Cortex of kidney (tissue), 1 donor: ENCODE measurements at places on chromosomes 2 and 18.

GRCh38 chr2:2757764-2758163, 426.7 kb upstream of the MYT1L start:
- no peak for DNase-seq

- DNase-seq: no peak
Observed at GRCh38 chr18:67001052-67001451, 397.2 kb upstream of the CDH19 start.

- DNase-seq: no peak
Observed at GRCh38 chr2:168054657-168055056, 192.7 kb downstream of the STK39 start.

- no peak for DNase-seq
Observed at GRCh38 chr2:236691799-236692167, 122.2 kb downstream of the ACKR3 start.

DNA sequence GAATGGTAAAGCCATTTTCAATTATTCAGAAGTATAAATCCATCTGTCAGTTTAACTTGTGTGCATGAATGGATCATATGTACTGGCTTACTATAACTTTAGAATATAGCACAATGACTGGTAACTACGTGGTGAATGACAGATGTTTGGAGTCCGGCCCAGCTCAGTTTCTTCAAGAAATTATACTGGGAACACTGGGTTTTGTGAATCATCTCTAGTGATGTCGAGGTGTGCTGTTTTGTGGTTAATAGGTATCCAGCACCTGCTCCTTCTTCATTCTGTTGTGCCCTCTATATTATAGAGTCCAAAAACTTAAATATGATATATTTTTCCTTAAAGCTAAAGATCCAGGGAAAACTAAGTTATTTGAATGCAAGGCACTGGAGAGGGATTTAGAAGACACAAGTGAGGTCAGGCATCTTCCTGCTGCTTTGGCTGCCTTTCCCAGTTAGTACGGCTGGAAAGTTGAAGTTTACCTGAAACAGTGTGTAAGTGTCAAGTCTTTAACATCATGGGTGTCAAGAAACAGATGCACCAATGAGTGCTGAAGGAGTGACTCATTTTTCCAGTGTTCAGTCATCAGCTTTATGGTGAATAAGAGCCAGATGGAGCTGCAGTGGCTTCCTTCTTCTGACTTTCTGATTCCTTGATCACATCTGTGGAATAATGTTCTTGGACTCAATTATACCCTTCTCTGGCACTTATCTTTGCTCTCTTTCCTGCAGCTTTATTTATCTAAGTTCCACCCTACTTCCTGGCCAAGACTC, 1079.5 kb upstream of the CELF4 start:
- DNase-seq: no peak

- DNase-seq: no peak
Observed at GRCh38 chr18:61459896-61460648, 126.8 kb downstream of the CDH20 start.

- no peak for DNase-seq
Observed at GRCh38 chr2:48406794-48407349, 123.1 kb upstream of the STON1 start.

DNA sequence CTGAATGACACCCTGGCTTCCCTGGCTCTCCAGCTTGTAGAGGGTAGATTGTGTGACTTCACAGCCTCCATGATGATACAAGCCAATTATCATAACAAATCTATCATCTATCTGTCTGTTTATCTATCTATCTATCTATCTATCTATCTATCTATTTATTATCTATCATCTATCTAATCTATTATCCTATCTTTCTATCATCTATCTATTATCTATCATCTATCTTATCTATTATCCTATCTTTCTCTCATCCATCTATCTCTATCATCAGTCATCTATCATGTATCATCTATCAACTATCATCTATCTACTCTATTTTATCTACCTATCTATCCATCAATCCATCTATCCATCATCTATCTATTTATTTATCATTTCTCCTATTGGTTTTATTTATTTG, 361.8 kb downstream of the RNF144A start:
- no peak for DNase-seq

- DNase-seq: no peak
Observed at GRCh38 chr2:100801402-100801801, 18.5 kb upstream of the NPAS2 start.

DNA sequence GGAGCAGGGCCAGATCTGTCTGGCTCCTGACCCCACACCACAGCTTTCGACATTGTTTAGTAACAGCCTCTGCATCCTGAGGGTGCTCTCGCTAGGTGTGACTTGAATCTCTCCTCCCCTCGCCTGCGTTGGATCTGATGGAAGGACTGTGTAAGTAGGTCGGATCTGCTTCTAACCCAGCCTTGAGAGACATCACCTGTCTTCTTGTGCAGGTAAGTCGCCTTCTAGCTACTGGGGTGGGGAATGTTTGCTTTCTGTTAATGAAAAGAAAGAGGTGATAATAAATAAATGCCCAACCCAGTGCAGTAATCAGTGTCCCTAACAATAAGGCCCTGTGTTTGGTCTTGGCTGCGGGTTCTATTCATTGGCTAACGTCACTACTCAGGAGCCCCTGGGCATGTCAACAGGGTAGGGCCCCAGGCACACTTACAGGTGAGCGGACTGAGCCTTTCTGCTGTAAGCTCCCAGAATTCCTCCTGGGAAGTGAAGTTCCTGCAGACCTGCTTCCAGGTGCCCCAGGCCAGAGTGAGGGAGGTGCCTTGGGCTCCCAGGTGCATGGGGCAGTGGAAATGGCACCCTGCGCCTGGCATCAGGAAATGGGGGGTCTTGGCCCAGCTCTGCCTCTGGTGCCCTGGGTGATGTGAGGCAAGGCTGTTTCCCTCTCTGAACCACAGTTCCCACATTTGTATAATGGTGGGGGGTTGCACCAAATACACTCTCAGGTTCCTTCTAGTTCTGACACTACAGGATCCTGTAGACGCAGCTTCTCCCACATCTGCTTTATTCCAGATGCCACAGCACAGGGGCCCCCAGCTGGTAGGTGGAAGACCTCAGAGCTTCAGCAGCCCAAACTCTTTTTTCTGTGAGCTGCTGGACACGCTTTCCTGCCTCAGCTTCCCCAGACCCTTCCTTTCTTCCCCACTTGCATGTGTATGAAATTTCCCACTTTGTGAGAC, 11.2 kb upstream of the FOSL2 start:
- DNase-seq: no peak

GRCh38 chr2:207434306-207434705, 95.5 kb upstream of the CREB1 start:
- no peak for DNase-seq

DNA sequence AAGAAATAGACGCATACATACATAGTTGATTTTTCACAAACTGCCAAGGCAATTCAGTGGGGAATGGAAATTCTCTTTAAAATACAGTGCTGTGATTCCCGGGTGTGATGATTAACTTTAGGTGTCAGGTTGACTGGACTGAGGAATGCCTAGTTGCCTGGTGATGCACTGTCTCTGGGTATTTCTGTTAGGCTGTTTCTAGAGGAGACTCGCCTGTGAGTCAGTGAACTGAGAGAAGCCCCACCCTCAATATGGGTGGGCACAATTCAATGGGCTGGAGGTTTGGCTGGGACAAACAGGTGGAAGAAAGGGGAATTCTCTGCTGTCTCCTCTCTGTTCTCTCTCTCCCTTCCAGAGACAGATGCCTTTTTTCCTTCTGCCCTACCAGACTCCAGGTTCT, 187.6 kb downstream of the ARHGAP28 start:
- DNase-seq: no peak

DNA sequence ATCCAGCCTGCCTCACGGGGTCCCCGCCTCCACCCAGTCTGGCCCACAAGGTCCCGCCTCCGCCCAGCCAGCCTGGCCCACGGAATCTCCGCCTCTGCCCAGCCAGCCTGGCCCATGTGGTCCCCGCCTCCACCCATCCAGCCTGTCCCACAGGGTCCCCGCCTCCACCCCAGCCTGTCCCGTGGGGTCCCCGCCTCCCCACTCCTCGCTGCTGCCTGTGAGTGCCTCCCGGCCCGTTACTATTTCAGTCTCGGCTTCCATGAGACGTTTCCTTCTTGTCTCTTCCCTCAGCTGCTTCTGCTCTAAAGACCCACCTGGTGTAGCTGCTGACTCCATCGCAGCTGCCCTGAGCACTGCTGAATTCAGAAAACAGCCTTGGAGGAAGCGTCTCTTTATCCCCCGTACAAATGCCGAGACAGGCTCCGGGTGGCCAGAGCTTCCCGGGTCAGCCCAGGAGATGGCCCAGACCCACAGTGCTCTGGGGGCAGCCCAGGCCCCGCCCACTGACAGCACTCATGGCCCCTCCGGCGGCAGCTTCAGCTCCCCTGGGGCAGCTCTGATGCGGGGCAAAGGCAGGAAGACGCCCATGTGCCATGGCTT, 69.8 kb downstream of the NFATC1 start:
- no peak for DNase-seq

DNA sequence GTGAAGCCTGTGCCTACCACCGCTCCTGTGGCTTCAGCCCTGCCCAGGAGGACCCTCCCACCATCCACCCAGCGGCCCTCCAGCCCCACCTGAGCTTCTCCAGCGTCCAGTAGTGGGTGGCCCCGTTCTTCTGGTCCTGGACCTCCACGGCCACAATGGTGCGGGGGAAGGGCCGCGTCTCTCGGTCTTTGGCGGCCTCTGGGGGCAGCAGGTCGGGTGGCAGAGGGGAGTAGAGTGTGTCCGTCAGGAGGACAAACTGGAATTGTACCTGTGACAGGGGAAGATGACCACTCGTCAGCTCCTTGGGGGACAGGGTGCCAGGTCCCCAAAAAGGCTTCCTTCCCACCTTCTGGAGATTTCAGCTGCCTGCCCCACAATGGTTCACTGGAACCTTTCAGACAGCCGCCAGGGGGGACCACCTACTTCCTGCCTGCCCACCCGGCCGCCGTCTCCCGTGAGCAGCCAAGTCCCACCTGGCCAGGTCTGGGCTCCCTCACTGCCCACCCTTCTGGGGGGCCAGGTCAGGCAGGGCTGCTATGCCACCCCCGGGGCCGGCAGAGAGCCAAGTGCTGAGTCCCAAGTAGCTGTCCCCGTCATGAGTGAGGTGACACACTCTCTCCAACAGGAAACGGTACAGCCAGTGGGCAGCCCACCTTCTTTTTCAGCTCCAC, 59.3 kb downstream of the KIF1A start:
- no peak for DNase-seq

DNA sequence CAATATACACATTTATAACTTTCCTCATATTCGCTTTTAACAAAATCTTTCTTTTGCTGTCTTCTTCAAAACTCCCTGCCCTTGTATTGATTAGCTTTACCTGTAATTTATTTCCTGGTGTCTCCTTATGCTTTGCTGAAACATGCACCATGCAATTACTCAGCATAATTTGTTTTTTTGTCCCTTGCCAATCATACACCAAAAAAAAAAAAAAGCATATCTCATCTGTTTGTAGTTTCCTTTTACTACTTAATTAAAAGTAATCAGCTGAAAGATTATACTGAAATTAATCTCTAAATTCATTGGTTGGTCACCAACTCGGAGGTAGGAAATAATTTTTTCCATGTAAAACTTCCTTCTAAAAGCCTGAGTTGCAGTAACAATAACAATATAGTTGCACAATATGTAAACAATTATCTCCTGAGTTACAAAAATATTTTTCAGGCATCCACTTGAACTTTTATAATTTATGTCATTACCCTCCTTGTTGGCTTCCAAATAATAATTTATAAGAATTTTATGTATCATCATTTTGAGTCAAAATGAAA, 53.0 kb upstream of the ROCK1 start:
- no peak for DNase-seq

GRCh38 chr2:70954886-70955285, 19.2 kb downstream of the ATP6V1B1 start:
- no peak for DNase-seq

DNA sequence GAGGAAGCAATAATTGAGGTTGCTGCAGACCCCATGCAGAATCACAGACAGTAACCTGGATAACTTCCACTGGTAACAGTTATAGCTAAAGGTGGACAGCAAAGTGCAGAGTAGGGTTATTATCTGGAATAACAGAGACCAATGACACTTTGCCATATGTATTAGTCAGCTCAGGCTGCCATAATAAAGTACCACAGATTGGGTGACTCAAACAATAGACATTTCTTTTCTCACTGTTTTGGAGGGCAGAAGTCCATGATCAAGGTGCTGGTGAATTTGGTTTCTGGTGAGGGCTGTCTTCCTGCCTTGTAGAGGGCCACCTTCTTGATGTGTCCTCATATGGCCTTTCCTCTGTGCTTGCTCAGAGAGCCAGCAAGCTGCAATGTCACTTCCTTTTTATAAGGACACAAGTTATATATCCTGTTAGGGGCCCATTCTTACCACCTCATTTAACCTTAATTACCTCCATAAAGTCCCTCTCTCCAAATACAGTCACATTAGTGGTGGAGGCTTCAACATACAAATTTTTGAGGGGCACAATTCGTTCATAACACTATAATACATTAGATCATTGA, 191.0 kb upstream of the LRP1B start:
- DNase-seq: no peak

GRCh38 chr2:43778233-43778632, 4.4 kb downstream of the DYNC2LI1 start:
- DNase-seq: no peak

DNA sequence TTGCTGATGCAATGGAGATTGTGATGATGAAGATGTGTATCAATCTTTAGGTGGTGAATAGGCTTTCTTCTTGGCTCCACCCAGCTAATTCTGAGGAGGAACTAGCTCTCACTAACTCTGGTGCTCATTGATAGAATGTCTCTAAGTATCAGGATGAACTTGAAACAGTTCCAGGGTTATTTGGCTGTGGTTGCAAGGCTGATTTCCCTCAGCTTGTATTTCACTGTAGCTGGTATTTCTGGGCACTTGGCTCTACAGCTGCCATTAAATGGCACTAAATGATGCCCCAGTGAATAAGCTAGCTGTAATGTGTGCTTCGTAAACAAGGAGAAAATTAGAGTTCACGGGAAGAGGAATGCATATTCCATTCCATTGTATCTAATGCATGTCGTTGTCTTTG, 241.2 kb downstream of the RPIA start:
- no peak for DNase-seq

DNA sequence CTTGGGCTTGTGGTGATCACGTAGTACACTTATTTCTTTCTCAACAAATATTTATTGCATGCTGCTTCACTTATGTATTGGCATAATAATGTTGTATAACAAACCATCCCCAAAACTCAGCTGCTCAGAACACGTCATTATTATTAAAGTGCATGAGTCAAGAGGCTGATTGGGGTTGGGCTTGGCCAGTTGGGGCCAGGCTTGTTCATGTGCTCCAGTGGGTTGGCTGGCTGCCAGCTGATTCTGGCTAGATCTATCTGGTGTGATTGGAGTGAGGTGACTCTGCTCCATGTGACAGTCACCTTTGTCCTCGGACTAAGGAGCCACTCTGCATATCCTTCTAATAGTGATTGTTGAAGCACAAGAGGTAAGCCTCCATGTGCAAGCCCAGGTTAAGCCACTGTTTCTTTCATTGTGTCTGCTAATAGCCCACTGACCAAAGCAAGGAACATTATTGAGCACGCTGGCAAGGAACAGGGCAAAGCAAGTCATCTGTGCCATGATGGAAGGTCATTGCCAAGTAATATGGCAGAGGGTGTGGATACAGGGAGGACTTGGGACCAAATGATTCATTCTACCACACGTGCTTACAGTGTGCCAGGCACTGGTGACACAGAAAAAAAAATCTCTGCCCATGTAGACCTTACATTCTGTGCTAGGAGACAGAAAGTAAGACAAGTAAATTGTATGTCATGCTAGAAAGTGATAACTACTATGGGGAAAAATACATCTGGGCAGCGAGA, 63.3 kb upstream of the TMEM182 start:
- no peak for DNase-seq

GRCh38 chr2:156333951-156334495, 1.5 kb upstream of the NR4A2 start:
- no peak for DNase-seq
